NCI-H2081 (cell line): ENCODE measurements at places on chromosomes 5 and 9.

GRCh38 chr5:2239201-2239910 lies 356.6 kb upstream of the IRX4 start:
- no peak for DNase-seq

GRCh38 chr9:90393365-90394152 lies 249.1 kb downstream of the DIRAS2 start:
- no peak for DNase-seq

DNA sequence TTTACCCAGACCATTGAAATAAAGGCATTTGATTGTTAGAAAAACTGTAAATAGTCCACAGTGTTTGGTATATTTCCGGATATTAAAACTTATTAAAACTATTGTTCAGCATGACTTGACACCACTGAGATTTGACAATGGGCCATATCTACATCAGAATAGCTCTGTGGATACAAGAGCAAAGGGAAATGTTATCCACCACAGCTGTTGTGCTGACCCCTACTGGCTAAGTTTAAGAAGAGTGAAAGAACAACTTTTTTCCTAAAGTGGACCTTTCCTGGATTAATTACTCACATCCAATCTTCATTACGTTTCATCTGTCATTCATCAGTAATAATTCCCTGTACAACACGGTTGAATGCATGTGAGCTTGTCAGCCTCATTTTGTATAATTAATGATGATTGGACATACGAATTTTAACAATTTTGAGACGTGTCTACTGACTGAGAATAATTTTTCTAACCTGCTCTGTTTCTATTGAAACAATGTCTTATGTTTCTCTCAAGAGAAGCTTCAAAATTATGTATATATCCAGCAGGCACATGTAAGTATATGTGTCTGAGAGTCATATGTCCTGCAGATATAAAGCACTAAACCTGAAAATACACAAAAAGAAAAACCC lies 1952.6 kb downstream of the MAT2B start:
- DNase-seq: peak; percentile 28

- DNase-seq: no peak
Observed at GRCh38 chr5:174459071-174459702, 265.2 kb upstream of the MSX2 start.

- no peak for DNase-seq
Observed at GRCh38 chr9:110148891-110149290, 59.1 kb downstream of the C9orf152 start.

GRCh38 chr9:18037981-18038380 lies 436.0 kb upstream of the ADAMTSL1 start:
- DNase-seq: no peak

DNA sequence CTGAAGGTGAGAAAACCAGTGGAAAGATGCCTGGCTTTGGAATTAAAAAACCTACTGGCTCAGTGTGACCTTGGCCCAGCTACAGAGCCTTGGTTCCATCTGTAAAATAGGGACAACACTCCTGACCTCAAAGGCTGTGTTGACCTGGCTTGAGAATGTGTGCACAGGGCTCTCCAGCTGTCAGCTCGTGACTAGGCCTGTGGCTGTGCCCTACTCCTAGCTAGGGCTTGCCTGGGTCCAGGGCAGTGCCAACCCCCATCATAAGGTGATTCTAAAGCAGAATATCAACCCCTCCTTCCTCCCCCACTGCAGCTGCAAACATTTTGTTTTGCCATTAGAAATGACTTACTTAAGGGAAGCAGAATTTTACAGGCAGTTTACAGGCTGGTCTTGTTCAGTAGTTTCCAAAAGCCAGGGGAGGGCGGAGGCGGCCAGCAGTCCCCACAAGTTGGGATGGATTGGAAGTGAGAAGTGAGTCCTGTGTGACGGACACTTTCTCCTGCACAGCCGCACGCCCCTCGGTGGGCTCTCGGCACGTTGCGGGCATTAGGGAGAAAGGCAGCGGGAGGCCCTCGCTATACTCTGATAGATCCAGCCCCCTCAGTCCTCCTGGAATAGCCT lies 7.3 kb downstream of the PITX1 start:
- no peak for DNase-seq

- no peak for DNase-seq
Observed at GRCh38 chr9:112339886-112340285, 6.5 kb upstream of the PTBP3 start.

GRCh38 chr5:17206021-17206420 lies 11.4 kb upstream of the BASP1 start:
- DNase-seq: peak; percentile 42

- no peak for DNase-seq
Observed at GRCh38 chr9:270657-271237, 56.1 kb downstream of the DOCK8 start.

- DNase-seq: no peak
Observed at GRCh38 chr5:36279054-36279698, 22.5 kb downstream of the RANBP3L start.

- no peak for DNase-seq
Observed at GRCh38 chr5:144857454-144857853, 686.8 kb downstream of the KCTD16 start.

GRCh38 chr5:163867324-163867723 lies 361.9 kb downstream of the MAT2B start:
- no peak for DNase-seq

- no peak for DNase-seq
Observed at GRCh38 chr5:68515514-68515913, 300.0 kb downstream of the PIK3R1 start.

DNA sequence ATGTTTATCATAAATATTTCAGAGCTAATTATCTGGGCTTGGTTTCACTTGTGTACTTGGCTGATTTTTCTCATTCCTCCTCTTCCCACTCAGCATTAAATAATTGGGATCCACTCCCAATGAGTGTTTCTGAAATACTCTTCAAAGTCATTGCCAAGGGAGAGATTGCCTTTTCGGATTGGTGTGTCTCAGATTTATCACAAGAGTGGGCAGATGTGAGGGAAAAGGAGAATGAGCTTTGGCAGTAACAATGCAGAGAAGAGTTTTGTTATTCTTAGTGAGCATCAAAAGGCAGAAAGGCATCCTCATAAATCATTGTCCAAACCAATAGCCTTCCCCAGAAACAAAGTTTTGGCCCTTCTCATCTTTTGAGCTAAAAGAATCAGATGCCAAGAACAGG lies 79.2 kb downstream of the SEMA5A start:
- DNase-seq: no peak

DNA sequence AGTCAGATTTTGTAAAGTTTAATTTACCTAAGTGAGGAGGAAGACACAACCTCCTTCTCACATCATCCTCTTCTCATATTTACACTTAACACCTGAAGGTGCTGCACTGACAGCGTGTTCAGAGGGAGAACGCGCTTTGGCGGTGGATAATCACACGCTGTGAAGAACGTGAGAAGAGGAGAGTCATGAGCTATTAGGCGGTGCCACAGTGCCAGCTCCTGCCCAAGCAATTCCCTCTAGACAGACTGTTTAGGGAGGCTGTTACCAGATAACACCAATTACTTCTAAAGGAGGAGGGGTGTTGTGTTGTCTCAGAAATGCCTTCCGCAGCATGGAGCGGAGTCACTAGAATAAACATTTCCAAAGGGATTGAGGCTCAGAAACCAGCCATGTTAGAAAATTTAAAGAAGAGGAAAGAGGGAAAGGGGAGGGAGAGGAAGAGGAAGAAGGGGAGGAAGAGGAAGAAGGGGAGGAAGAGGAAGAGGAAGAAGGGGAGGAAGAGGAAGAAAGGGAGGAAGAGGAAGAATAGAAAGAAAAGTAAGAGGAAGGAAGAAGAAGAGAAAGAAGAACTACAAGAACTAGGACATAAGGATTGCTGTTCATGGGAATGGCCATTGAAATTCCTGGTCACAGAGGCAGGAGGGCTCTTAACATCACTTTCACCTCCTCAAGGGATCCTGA lies 37.3 kb upstream of the WWC1 start:
- DNase-seq: no peak

DNA sequence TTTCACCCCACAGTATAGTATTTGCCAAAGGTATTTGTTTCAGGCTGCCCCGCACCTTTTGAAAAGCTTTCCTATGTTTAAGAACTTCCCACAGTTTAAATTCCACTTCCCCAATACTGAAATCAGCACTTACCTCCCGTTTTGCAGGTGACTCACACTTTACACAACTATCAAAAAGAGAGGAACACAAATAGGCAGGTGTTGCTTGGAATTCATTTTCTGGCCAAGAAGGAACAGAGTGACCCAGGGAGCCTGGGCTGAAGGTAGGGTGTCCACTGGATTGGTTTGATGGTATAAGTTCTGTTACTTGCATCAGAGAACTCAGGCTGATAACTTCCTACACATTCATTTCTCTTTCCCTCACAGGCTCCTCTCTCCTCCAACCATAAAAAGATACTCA lies 60.1 kb upstream of the SLC30A5 start:
- no peak for DNase-seq

GRCh38 chr5:119355244-119355638 lies 578 bp upstream of the TNFAIP8 start:
- no peak for DNase-seq

DNA sequence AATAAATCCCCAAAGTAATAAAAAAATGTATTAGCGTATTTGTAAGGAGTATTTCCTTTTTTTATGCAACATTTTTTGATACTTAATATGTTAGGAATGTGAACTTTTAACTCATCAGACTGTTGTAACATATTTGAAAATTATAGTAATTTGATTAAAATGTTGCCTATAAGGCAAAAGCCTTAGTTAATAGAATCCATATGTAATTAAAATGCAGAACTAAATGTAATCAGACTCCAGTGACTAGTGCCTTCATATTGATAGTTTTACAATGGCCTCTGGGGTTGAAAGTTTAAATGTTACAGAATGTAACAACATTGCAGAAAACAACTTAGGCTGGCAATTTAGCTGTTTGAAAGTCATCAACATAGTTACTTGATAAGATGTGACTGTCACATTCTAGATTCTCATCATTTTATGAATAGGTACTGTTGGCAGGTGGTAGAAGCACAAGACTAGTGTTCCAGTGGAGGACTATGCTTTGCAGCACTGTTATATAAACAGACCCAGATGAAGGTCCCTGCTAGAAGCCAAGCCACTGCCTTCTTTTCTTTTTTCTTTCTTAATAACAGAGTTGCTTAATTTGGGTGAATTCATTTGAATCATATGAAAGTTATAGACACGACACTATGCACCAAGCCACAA lies 382.9 kb downstream of the CCDC171 start:
- DNase-seq: no peak

DNA sequence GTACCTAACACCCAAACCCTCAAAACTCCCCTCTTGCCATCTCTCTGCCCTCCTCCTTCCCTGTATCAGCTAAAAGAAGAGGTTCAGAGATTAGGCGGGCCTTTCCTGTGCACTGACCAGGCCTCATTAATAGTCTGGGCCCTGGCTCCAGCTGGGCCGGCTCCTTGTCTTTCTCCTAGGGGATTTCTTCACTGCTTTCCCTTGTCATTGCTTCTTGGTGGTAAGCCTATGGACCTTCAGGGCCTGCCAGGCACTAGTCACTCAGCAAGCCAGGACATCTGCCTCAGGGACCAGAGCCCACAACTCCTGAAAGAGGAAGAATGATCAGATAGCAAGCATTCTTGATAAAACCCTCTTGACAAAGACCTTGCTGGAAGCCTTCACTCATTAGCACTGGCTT lies 50.9 kb downstream of the MRRF start:
- DNase-seq: no peak

GRCh38 chr5:170629566-170630175 lies 125.9 kb downstream of the KCNIP1 start:
- DNase-seq: no peak

DNA sequence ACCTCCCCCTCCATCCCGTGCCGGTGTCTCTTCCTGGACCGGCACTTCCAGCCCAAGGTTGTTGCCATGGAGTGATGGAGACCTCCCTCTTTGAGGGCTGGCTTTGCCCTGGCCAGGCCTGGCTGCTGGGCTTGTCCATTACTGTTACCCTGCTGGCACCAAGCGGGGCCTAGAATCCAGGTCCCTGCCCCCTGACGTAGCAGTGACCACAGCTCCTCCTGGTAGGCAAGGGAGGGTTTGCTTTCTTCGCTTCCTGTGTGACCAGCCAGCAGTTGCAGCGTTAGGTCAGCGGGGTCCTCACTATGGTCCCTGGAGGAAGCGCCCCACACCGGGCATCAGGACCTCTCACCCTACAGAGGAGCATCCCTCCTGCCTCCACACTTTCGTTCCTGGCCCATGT lies 146.7 kb upstream of the COL5A1 start:
- DNase-seq: no peak

GRCh38 chr9:37574241-37574721 lies 1.9 kb downstream of the FBXO10 start:
- DNase-seq: no peak

DNA sequence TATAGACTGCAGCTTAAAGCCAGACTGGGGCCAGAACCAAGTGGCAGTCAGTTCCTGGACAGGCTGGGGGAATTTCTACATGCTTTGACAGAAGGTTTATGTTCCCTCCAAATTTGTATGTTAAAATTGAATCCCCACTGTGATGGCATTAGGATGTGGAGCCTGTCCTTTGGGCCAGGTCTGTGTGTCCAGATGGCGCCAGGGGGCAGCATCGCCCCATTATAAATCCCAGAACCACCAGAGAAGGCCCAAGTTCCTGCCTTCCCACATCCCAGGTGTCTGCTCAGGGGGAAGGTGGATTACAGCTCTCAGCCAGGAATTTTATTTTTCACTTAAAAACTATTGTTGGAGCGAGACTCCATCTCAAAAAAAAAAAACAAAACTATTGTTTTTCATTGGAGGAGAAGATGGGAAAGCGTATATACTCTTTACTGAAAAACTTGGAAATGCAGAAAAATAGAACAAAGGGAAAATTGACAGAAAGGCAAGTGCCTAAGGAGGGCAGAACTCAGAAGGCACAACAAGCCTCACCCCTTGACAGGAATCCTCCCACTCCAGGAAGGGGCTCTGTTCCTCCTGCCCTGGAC lies 5.0 kb downstream of the IL3 start:
- DNase-seq: peak; percentile 39

DNA sequence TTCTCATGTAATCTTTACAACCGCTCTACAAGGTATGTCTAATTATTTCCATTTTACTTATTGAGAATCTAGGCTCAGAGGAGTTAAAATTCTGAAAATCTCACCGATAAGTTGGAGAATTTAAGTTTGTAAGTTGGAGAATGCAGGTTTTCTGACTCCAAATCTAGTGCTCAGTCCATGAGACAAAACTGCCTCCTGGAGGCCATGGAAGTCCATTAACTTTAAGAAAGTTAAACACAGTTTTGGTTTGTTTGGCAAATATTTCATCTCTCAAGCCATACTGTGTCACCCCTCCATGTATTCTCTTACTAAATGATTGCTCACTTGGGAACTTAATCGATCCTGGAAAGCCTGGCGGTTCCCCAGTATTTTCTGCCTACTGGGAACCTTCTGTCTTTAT lies 52.6 kb downstream of the INIP start:
- no peak for DNase-seq

DNA sequence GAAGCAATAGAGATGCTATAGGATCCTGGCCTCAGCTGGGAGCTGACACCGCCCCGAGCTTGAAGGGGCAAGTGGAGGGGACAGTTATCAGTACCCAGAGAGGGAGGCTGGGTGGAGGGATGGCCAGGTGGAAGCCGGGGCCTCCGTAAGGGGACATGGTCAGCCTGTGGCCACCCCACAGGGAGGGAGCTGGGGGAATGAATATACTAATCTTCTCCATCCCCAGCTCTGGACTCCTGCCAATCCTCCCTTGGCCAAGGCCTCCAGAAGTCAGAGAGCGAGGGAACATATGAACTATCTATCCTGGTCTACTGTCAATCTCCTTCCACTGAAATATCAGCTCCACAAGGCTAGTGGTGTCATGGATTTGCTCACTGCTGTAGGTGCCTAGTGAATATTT lies 109.3 kb downstream of the BOD1 start:
- no peak for DNase-seq

- DNase-seq: no peak
Observed at GRCh38 chr5:112413611-112414010, 5.5 kb downstream of the EPB41L4A start.

- no peak for DNase-seq
Observed at GRCh38 chr5:180179442-180180420, 29.3 kb downstream of the RASGEF1C start.
